ENCODE measurements at places on chromosomes 16 and 17.

DNA sequence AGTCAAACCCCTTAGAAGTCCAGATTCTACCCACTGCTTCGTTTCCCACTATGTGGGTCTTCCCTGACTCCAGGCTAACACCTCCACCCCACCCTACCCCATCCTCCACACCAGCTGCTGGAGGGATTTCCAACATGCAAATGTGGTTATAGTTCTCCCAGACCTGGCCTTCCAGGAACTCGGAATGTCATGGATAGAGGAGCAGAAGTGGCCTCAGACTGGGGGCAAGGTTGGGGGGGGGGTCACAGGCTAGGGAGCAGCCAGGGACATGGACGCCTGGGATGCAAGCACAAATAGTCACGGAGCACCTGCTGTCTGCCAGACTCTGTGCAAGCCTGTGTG, 2.0 kb downstream of the CAMKK1 start:
- no peak for DNase-seq

- no peak for DNase-seq
These were observed 322.4 kb upstream of the N4BP1 start for GRCh38 chr16:48932216-48932855.

- DNase-seq = no peak
These were observed 32.8 kb downstream of the GPT2 start for GRCh38 chr16:46916980-46917379.

DNA sequence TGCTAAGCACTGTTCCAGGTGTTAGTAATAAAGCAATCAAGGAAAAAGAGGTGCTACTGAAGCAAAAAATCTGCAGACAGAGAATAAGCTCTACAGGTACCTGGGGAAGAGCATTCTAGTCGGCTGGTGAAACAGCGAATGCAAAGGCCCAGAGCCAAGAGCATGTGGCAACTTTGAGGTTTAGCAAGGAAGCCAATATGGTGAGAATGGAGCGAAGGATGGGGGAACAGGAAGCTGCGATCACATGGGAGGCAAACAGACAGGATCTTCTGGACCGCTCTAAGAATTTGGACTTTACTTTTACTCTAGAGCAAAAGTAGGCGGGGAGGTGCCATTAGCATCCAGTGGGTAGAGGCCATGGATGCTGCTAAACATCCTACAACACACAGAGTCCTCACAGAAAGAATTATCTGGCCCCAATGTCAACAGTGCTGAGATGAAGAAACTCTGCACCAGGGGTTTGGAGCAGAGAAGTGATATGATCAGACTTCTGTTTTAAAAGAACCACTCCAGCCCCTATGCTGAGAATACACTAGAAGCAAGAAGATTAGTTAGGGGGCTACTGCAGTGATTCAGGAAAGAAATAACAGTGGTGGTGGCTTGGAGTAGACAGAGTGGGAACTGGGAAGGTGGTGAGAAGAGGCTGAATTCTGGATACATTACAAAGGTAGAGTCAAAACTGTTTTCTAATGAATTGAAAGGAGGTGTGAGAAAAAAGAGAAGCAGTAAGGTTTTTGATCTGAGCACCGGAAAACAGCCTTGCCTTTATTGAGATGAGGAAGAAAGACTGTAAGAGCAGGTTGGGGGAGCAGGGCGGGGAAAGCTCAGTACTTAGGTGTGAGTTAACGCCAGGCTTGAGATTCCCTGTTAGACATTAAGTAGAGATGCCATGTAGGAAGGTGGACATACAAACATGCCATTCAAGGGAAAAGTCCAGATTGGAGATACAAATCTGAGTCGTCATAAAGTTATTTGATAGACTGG, 11.0 kb downstream of the EFTUD2 start:
- DNase-seq = no peak

DNA sequence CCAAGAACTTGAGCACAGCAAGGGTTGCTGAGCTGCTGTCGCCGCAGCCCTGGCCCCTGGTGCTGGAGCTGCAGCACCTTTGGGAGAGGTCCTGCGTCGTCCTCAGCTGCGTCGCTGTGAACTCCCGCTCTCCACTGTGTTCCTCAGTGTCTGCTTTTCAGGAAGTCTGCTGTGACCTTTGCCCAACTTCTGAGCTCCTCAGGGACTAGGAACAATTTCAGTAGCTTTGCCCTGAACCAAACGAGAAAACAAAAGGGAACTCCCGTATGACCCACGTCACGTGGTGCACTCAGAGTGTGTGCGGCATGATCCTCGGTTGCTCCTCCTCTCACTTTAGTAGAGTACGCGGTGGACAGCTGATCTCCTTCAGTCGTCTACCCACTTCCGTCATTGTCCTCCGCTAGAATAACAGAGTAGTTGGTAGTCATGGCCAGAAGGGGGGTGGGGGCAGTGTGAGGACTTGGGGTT, 44.2 kb downstream of the WDR45B start:
- DNase-seq = no peak

DNA sequence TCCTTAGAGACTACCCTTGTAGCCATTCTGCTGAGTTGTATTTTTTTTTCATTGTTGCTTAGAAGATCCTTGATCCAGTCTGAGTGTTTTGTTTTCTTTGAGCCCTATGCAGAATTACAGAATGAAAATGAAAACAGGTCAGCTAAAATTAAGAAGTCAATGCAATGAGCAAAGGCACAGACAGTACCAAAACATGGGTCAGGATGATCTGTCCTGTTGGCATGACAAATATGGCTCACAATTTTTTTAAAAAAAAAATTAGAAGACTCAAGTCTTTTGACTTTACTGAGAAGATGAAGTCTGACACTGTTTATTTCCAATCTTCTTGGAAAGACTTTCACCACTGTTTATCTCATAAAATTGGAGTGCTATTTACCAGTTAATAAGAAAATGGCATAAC, 32.4 kb downstream of the KCNJ16 start:
- DNase-seq = no peak

All from mammary epithelial cell (primary cell).